IPS DF 6.9 (cell line): ENCODE measurements at places on chromosomes 12 and 14.
A peak's percentile ranks its signal among the peaks of the same experiment; 100 is the strongest.

DNA sequence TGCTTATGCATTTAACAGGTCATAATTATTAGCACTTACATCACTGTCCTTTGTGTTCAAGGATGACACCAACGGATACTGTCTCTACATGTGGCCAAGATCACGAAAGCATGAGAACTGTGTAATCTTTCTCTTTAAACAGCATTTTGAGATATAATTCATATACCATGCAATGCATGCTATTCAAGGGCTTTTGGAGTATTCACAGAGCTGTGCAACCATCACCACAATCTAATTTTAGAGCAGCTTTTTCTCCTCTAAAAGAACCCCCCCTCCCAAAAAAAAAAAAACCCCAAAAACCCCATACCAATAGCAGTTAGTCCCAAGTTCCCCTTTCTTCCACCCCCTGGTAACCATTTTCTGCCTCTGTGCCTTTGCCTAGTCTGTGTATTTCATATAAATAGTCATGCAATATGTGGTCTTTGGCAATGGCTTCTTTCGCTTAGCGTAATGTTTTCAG lies 60.6 kb downstream of the SPRING1 start:
- no peak for DNase-seq

- DNase-seq: peak; percentile 70
These were observed 24.3 kb downstream of the MVK start for GRCh38 chr12:109597795-109598427.

GRCh38 chr14:104346608-104347007 lies 208.2 kb downstream of the KIF26A start:
- no peak for DNase-seq

- no peak for DNase-seq
These were observed 7.4 kb downstream of the COX14 start for GRCh38 chr12:50119387-50119786.

GRCh38 chr14:61104358-61104757 lies 123.3 kb downstream of the SLC38A6 start:
- no peak for DNase-seq

DNA sequence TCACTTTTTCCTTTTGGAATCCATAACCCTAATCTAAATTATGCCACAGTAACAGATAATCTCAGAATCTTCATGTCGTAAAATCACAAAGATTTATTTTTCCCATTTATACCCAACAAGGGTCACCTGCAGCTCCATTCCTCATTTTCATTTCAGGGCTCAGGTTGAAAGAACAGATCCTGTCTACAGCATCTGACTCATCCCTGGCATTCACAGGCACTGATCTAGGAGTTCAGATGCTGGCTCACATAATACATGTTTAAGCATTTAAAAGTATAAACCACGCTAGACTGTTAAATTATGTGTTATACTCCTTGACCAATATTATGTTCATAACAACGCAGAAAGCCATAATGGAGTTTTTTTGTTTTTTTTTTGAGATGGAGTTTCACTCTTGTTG lies 58.3 kb downstream of the STON2 start:
- DNase-seq: no peak

- no peak for DNase-seq
These were observed 340.2 kb downstream of the AEBP2 start for GRCh38 chr12:19779395-19780056.

DNA sequence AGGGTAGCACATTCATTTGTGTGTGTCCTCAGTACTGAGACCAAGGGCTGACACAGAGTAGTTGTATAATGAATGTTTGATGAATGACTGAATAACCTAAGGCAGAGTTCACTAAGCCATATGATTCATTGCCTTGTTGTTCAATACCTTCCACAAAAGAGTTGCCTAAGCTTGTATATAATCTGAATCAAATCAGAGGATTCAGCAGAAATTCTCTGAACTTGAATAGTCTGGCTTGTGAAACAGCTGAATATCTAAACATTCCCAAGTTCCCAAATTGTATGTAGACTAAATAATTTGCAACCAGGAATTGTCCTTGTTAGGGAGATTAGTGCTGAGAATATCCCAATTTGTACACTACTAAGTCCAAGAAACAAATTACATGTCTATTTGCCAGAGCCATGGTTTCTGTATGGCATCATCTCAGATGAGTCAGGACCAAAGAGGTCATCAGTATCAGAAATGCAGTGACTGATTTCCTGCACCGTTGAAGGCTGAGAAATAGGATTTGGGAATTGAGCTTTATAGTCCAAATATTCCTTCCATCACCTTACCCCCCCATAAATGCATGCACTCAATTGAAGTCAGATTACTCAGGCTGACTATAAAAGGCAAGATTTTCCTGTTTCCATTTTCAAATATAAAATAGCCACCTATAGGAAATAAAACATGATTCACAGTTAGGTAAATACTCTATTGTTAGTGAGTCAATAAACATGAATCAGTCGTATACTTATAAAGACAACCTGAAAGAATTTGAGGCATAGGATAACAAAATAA lies 168.7 kb downstream of the PHLDA1 start:
- DNase-seq: no peak

- DNase-seq: no peak
These were observed 42.9 kb upstream of the AP4S1 start for GRCh38 chr14:30982533-30982932.
